ENCODE measurements at places on chromosomes 4 and X.

DNA sequence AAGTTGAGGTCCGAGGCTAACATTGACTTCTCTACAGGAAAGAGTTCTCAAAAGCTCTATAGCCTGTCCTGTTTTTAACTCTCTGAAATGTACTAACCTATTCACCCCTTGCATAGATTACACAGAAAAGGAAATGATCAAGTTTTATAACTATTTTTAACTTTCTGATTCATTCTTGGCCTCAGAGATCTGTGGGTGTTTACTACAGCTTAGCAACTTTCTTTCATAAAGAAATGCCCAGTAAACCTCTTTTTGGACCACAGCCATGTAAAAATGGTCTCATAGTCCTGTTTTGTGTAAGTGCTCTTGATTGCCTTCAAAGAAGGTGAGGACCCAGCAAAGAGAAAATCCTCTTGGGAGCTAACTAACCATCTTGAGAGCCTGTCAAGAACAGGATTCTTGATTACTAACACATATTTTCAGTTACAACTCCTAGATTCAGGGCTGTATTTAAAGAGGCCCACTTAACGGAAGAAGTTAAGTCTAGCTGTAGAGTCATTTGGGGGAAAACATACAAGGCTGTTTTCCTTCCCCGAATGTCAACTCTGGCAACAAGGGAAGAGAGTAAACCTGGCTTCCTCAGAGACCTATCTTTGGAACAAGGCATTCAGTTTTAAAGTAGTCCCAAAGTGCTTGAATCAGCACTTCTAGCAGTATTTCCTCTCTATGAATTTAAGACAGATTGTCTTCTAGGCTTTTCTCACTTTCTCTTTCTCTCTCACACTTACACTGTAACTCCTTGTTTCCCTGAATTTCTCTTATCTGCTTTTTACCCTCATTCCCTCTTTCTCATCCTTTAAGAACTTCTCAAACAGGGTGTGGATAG lies 78.2 kb downstream of the IL21 start:
- no peak for DNase-seq

GRCh38 chr4:121306931-121307330 lies 73.9 kb downstream of the QRFPR start:
- no peak for DNase-seq

GRCh38 chrX:136250191-136251040 lies 784 bp downstream of the MAP7D3 start:
- no peak for DNase-seq

DNA sequence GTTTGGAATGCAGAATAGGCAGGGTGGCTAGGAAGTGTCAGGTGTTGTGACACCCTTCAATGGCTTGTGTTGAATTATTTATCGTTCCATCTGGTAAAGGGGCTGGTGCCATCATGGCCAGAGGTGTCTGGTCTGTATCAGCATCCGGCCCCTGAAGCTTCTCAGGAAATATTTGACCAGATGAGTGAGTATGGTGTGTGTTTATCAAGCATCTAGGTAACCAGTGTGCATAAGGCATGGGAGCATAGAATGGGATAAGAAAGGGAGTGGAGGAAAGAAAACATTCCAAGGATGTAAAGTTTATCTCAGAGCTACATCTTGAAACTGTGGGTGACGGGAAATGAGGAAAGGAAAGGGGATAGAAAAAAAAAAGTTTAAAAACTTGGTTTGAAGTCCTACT lies 109.4 kb downstream of the KLHL4 start:
- no peak for DNase-seq

DNA sequence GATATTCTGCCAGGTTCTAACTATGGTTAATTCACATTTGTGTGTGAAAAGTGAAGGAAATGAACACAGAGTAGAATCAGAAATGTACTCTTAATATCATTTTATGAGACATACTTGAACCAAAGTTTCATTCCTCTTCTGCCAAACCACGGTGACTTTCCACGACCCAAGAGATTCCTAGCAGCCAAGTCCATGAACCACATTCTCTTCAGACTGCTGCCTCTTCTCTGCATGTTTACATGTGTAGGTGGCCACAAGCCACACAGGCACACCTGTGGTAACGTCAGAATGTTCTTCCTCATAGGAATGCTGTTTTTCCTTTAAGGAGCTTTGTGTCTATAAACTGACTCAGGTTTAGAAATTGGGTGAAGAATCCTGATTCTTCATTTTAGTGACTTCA lies 1411.2 kb downstream of the RAPGEF2 start:
- no peak for DNase-seq

DNA sequence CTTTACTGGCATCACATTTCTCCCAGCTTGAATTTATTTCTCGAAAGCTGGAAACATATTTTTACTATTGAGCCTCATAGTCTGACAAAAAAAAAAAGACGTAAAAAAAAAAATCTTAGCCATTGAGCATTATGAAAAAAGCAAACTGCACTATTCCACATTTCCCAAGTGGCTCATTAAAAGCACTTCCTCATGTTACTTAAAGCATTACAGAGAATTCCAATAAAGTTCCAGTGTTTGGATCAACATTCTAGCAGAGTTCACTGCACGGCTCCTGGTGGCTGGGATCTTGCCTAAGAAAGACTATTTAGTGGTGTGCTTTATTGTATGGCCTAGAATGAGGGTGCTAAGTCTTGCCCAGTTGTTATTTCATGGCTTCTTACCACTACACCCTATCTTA lies 476.2 kb downstream of the PPARGC1A start:
- no peak for DNase-seq

DNA sequence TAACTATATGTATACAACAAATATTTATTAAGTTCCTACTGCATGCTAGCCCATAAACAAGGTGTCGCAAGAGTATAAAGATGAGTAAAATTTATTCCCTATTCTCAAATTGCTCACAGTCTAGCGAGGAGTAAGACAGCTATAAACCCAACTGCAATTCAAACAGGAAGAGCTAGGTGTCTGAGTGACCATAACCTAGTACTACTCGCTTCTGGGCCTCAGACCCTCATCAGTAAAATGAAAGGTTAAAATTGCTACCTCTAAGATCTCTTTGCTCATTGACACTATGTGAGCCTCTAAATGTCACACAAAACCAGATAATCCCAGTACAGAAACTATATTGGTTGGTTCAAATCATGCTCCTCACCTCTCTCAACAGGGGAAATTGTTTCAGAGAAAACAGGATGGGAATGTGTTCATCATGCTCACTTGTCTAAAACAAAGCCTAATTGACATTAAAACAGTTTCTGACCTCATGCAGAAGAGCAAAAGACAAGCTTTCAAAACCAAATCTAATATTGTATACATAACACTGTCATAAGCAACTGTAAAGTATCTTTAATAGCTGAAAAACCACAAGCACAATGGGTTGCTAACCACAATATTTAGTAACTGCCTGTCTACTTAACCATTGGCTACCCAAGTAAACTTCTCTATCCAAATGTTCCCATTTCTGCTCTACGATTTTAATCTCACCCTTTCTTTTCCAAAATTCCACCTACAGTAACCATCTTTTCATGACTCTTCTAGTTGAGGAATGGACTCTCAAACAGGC lies 264.6 kb upstream of the FMR1 start:
- DNase-seq: no peak

DNA sequence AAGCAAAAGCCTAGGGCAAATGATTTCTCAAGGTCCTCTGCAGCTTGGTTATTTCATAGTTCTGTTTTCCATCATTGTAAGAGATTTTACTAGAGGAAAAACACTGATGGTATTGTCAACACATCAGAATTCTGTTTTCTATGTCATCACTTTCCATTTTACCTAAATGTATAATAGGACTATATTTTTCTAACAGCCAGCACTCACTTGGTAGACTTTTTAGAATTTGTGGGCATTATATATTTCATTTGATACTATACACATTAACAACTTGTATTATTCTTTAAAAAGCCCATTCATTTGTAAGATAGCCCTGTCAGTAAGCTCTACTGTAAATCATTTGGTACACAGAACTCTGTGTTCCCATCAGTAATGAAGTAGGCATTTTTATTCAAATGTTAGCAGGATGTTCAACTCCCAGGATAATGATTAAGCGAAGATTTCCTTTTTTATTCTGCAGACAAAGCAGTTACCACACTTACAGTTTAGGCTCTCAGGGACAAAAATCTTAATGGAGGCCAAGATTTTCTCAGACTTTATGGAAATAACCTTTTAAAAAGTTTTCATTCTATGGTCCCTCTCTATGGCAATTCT lies 143.6 kb upstream of the TEX13C start:
- no peak for DNase-seq

- no peak for DNase-seq
Observed at GRCh38 chrX:138875472-138875871, 164.0 kb upstream of the FGF13 start.

GRCh38 chrX:124030520-124030919 lies 69.0 kb downstream of the STAG2 start:
- no peak for DNase-seq

- no peak for DNase-seq
Observed at GRCh38 chr4:40755616-40756015, 5.9 kb downstream of the NSUN7 start.

- DNase-seq: no peak
Observed at GRCh38 chrX:135384161-135384836, 37.4 kb upstream of the SMIM10L2A start.

DNA sequence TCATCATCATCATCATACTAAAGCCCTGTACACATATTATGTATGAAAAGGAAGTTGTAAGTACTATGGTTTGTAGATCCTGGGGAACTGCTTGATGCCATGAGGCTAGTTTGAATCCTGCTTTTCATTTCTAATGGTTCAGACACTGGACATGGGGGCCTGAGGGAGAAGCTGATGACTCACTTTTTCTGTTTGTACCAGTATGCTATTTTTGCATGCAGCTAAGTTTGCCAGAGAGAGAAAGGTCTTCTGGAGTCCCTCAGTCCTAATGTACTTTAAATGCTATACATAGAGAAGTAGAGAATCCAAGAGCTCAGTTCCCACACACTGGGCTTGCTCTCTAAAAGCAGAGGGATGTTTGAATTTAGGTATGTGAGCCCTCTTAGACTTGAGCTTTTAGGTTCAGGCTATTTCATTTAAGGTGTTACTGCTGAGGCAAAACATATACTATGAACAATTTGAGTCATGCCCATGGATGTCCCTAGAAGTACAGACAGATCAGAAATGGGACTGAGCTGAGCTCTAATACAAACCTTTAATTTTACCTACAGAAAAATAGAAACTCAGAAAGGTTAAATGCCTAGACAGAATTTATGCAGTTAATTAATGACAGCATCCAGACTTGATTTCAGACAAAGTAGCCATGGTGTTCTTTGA lies 17.6 kb upstream of the HS3ST1 start:
- DNase-seq: no peak

DNA sequence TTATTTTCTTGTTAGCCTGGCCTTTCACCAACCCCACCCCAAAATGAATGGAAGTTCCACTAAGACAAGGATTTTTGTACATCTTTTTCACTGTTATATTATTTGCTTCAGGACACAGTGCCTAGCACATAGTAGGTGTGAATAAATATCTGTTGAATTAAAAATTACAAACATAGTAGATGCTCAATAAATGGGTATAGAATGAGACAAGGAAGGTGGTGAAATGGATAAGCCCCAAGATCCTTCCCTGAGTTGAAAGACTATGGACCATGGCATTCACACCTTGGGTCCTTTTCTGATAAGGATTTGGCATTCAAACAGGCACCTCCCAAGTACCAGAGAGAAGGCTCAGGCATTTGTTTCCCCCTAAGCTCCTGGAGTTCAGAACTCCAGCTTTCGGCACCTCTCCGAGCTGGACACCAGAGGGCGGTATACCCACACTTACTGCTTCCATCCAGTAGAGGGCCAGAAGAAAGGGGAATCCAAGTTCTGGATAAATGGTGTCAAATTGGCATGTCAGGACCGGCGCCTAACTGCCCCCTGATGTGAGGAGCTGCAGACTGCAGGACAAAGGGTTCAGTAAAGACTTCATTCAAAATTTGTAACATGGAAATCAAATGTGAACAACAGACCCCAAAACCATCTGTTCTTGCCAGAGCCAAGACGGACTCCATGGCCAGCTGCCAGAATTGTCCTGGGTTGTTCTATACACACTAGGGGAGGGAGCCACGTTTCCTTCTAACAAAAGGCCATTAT lies 193.0 kb downstream of the GPC3 start:
- DNase-seq: no peak

DNA sequence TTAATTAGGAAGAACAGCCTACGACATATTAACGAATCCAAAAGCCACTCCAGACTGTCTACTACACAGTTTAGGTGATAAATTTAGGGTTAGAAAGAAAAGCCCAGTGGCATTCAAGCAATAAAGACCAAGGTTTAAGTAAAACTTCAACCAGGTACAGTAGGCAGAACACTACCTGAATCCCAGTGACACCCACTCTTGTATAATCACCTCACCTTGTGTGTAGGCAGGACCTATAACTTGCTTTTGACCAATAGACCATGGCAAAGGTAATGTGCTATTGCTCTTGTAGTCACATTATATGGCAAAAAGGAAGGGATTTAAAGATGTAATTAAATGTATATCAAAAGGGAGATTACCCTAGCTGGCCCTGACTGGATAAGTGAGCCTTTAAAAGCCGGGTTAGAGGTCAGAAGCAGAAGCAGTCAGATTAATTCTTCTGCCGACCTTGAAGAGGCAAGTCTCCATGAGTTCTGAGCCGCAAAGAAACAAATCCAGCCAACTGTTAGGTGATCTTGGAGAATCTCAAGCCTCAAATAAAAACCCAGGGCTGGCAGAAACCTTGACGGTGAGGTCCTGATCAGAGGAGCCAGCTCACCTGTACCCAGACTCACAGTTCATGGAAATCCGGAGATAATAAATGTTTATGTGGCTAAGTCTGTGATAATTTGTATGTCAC lies 8.8 kb downstream of the FSTL5 start:
- no peak for DNase-seq

DNA sequence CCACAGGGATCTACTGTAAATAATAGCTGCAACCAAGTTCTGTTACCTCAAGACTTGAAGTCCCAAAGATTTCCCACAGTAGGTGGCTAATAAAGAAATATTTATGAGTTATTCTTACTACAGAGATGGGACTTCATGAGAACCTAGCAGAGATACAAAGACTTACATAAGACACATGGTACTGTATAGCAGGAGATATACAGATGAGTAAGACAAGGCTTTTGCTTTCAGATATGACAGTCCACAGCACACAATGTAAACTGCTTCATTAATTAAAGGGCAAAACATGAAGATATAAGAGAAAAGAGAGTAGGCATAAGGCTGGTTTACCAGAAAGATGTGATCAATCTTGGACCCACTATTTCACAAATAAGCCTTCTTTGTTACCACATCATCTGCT lies 6.6 kb downstream of the ANKRD17 start:
- DNase-seq: no peak

DNA sequence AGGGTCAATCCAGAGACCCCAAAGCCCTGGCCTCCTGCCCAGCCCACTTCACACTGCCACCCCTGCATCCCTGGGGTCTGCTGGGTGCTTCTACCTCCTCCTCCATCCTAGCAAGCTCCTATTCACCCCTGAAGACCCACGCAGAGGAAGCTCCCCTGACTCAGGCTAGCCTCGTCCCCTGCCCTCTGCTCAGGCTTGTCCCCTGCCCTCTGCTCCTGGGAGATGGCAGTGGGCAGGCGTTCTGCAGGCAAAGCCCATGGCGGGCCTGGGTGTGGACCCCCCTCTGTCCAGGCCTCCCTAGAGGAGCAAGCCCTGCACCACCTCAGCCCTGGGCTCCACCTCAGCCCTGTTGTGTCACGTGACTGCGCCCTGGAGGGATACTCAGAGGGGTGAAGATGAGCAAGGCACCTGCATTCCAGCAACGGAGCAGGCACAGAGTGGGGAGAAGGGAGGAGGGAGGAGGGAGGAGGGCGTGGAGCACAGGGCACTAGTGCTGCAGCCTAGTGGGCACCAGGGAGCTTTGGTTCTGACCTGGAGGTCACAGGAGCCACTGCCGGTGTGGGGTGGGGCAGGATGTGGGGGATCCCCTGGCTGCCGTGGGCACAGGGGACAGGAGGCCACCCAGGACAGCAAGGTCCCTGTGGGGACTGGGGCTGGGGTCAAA lies 27.6 kb upstream of the FGFR3 start:
- no peak for DNase-seq

All from vagina (tissue), 2 donors.